ENCODE measurements at places on chromosomes 12 and 14. TPM values are rescaled to one million over a fixed set of nuclear protein-coding genes. Genes with fewer than 3 reads are reported as not detected.

GRCh38 chr12:102171951-102172350, 25.7 kb downstream of the PMCH start:
- no peak for DNase-seq

DNA sequence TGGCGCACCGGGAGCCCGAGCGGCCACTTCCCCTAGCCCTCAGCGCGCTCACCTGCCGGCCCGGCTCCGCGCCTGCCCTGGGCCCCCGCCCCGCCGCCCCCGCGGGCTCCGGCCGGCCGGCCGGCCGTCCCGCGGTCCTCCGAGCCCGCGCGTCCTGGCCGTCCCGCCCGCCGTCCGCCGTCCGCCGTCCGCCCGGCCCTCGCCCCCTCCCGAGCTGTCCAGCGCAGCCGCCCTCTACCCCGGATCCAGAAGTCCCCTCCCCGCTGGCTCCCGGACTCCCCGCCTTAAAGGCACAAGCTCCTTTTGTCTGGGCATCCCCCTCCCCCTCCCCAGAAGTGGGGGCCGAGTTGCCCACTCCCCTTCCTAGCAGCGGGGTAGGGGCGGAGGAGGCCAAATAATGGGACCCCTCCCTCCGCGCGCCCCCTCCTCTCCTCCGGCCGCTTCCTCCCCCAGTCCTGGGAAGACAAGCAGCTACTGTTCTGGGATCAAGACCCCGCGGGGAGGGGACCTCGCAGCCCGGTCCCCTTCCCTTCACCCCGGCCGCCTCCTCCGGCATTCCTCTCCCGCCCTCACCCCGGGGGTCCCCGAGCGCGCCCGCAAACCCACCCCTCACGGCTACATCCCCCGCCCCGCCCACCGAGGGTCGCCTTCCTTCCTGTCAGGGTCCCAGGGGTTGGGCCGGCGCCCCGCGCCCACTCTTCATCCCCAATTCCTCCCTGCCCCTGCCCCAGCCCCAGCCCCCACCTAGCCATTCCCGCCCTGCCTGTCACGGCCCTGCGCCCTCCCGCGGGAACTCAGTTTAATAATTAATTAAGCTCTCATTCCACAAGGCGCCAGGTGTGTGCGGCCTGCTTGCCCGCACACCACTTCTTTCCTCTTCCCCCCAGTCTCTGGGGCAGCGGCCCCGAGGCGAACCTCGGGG, at the start of gene ADCY6:
TSS of gene ADCY6 (minus strand) at position 236 of the 922 bp plus-strand sequence. CDS start 5,655 bp downstream, outside the sequence.
- peak; percentile 92 for DNase-seq

Gene MYH6
- total RNA-seq: 1,271 TPM

Gene FOXN4
- not detected for total RNA-seq

Gene EFS
- total RNA-seq: 1.4 TPM

Gene LRP1-AS
- total RNA-seq: not detected

DNA sequence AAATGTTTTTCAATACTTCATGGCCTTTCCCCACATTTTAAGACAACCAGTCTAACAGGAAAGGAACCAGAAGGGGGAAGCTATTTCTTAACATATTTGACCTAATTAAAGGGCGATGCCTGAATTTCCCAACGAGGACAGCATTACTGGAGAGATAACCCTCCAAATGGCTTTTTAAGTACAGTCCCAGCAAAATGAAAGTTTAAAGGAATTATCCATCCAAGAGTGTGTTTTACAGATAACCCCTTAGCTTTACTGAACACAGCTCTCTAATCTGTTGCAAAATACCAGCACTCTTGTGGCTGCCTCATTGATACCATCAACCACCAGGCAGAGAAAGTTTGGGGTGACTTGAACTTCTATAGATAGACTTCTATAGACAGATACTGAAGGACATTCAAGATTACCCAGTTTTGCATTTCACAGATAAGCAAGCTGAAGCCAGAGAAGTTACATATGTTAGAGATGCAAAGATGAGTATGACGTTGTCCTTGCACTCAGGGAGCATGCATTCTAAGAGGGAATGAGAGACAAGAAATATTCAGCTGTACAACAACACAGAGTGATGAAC, 41.3 kb upstream of the DUSP6 start:
- DNase-seq: no peak

Gene EML1
- 26.4 TPM for total RNA-seq

GRCh38 chr12:79329933-79330332, 360.8 kb downstream of the PAWR start:
- no peak for DNase-seq

Gene ANKS1B
- total RNA-seq: 2.9 TPM

DNA sequence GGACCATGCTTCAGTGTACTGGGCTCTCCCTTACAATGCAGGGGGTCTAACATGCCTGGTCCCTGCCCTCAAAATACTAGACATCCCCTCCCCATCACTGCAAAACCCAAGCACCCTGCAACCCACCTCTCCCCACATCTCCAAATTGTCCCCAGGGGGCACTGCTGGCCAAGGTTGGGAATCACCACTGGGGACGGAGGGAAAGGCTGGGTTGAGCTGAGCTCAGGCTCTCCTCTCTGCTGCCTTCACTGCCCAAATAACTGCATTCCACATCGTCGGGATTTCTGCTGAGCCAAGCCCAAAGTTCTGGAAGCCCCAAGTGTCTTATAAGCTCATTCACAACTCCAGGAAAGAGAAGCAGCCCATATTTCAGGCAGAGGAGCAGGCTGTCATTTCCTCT, 69.6 kb downstream of the NT5DC3 start:
- DNase-seq: no peak

DNA sequence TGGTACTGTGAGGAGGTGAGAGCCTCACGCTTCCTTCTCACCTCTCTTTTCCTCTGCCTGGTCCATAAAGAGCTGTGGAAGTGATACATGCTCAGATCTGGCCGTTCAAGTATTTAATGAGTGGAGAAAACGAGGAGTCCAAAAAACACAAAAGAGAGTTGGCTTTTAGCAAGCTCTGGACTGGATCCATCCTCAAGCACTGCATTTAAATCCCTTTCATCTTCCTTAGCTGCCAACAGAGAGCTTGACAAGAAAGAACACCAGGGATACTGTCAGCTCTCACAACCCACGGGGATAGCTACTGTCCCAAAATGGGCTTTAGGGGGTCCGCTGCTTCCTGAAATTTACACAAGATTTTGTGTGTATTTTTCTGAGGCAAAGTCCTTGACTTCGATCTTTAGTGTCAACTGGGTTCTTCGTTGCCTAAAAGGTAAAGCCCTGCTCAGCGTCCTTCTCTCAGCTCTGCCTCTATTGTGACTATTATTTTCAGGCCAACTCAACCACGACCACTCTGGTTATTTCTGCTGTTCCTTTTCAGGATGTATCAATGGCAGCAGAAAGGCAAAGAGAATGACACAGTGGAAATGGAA, 120.9 kb downstream of the TMTC1 start:
- no peak for DNase-seq

Gene NTF3
- 0.51 TPM for total RNA-seq

DNA sequence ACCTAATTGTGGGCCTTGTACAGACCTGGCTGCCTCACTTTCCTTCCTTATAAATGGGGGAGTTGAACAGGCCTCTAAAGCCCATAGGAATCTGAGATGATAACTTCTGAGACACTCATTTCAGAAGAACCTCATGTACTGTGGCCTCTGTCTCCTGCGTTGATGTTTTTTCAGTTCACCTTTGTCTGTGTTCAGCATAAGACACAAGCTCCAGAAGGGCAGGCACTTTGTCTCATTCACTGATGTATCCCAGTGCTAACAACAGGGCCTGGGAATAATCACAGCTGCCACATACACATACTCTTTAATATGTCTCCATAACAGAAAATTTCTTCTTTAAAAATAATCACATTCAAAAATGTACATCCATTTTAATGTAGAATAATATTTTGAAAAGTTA, 3.3 kb downstream of the FGD6 start:
- DNase-seq: no peak

GRCh38 chr14:90288651-90289355, 32.5 kb downstream of the PSMC1 start:
- peak; percentile 30 for DNase-seq

DNA sequence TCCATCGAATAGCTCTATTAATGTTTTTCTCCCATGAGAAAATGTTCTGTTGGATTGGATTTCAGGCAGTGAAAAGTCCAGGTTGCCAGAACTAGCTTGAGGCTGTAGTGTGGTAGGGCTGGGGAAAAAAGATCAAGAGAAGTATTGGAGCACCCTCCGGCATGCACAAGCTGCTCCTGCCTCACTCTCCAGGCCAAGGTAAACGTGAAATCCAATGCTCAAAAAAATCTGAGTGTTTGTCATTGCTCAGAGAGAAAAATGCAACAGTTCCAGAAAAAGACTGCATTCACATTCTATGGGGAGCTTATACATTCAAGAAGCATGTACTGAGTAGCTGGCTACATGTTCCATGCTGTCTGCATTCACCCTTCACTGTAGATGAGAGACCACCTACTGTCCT, 680.9 kb upstream of the TBX3 start:
- no peak for DNase-seq

GRCh38 chr14:99509871-99510555, 28.8 kb downstream of the CCNK start:
- DNase-seq: no peak

- DNase-seq: no peak
These were observed 424.5 kb downstream of the VRK1 start for GRCh38 chr14:97221572-97222285.

- DNase-seq: no peak
These were observed 59.2 kb downstream of the MAPKAPK5 start for GRCh38 chr12:111901182-111901581.

DNA sequence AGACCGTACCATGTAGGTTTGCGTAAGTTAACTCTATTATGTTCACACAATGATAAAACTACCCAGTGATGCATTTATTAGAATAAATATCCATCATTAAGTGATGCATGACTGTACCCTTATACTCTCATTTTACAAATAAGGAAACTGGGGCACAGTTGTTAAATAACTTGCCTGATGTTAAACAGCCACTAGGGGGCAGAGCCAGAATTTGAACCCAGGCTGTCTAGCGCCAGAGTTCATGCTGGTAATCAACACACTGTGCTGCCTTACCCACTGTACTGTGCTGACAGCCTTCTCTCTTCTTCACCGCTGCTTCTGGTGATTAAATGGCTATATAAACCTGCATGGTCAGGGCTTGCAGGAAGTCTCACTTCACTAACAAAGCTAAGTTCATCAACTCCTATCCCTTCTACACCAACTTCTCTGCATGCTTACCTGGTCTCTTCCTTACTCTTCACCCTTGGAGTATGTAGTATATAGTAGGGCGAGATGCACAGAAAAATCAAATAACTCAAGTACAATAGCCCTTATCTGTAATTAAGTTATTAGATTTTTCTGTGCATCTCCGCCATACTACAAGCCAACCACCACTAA, 43.6 kb upstream of the APPL2 start:
- peak; percentile 21 for DNase-seq

Gene CLSTN3
- total RNA-seq: 10.7 TPM
